Putamen (tissue), 1 donor: ENCODE measurements at places on chromosomes 4 and X.

DNA sequence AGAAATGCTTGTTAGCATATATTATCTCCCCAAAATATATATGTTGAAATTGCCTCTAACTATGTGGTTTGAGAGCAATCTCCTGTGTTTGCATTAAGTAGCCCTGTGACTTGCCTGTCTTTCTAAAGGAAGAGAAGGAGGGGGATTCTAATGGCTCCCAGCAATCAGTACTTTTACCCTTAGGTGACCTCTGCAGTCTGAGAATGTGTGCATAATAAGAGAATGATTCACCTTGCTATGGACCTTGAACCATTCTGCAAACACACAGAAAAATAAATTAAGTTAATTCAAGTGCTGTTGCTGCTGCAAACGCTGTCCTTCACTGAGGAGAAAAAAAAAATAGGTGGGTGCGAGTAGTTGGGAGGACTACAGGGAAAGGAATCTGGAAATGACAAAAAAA, 322.2 kb downstream of the IQCM start:
- no peak for DNase-seq

GRCh38 chr4:168021666-168022065, 70.7 kb upstream of the ANXA10 start:
- no peak for DNase-seq

- no peak for DNase-seq
Measured at GRCh38 chrX:28311466-28311865, 275.8 kb upstream of the IL1RAPL1 start.

GRCh38 chrX:45001048-45001447, 128.1 kb downstream of the KDM6A start:
- no peak for DNase-seq

GRCh38 chr4:40850496-40850895, 100.7 kb downstream of the NSUN7 start:
- no peak for DNase-seq

DNA sequence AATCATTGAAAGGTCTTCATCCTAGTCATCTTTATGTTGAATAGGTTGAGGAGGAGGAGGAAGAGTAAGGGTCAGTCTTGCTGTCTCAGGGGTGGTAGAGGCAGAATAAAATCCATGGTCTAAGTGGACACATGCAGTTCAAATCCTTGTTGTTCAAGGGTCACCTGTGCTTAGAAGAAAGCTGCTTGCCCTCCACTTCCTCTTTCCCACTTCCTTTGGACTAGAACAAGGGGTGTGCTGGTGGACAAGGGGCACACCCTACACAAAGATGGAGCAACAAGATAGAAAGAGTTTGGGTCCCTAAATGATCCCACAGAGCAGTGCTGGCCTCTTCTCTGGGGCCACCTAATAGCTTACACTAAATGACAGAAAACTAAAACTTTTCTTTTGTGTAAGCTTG, 47.9 kb downstream of the HSD17B13 start:
- DNase-seq: no peak

- no peak for DNase-seq
Measured at GRCh38 chr4:102036016-102036415, 245.5 kb downstream of the BANK1 start.

DNA sequence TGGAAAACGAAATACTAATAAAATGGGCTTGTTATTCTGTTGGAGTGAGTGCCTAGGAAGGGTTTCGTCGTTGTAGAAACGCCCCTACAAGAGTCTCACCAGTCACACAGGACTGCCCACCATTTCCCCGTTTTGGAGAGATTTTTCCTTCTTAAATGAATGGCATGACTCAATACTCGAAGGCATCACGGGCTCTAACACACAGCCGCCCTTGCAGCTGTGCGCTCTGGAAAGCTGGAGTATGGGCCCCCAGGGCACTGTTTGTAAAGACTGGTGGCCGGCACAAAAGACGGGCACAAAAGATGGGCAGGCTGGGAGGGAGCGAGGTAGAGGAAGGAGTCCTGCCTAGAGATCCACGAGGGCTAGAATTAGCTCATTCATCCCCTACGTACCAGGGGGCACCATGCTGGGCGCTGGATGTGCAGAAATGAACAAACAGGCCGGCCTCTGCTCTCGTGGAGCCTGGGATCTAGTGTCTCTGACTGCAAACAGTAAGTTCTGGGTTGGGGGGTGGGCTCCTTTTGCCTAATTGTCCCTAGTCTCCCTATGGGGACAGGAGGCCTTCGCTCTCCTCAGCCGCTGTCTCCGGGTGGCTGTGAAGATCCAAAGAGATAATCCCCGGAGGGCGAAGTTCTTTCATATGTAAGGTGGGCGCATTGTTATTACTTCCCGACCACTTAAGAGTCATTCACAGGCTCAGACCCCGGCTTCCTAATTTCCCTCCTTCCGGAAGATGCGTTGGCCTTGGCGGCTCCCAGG, 1.0 kb upstream of the SFRP2 start:
- DNase-seq: no peak

- DNase-seq: no peak
Measured at GRCh38 chrX:19673375-19674040, 158.2 kb upstream of the MAP3K15 start.

GRCh38 chr4:83075311-83076095, 39.0 kb downstream of the PLAC8 start:
- DNase-seq: no peak

- DNase-seq: no peak
Measured at GRCh38 chrX:109632906-109633504, 8.0 kb upstream of the KCNE5 start.

DNA sequence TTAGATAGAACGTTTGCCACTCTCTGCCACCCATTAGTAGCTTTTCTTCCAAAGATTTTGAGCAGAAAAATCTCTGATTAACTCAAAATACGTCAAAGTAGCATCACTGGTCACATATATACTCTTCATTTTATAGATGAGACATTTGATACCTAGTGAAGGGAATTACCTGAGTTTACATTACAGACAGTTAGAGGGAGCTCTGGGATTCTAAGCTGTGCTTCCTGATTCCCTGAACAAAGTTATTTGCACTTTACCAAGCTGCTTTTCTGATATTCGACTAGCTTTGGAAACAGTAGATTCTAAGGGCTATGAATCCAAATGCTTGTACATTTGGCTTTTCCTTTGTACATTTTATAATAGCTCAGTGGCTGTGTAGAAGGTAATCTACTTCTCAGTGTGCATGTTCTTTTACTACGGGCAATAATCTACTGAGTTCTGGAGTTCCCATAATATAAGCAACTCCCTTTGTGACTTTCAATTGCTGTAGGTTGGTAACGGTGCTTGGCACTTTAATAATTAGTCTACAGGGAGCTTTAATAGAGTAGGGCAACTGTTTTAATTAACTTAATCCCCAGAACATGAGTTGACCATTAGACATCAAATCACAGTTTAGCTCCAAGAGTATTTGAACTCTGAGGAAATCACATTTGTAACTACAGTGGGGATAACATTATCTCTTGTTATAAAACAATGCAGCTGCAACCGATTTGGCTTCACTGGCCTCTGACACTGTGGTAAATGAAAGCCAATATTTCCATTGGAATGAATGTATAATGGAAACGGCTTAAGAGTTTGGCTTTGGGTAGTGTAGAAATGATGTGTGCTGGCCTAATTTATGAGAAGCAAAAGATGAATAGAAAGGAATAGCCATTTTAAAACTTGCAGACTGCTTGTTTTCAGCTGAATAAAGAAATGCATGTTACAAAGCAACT, 1602.4 kb downstream of the STIM2 start:
- DNase-seq: no peak

- DNase-seq: no peak
Measured at GRCh38 chrX:136210243-136210642, 41.0 kb downstream of the MAP7D3 start.

- no peak for DNase-seq
Measured at GRCh38 chrX:21490341-21490740, 116.1 kb downstream of the CNKSR2 start.

GRCh38 chrX:154091678-154092077, 5.8 kb downstream of the MECP2 start:
- no peak for DNase-seq

DNA sequence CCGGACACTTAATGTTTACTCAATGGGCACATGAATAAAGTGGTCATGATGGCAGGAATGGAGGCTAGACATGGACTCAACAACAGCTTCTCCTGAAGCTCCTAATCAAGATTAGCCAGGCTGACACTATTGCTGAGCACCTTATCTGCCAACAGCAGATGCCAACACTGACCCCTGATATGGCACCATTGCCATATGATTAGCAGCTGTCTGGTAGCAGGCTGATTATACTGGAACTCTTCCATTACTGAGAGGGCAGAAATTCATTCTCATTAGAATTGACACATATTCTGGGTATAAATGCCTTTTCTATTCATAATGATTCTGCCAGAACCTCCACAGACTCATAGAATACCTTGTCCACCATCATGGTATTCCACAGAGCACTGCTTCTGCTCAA, 18.4 kb upstream of the AFF1 start:
- no peak for DNase-seq

DNA sequence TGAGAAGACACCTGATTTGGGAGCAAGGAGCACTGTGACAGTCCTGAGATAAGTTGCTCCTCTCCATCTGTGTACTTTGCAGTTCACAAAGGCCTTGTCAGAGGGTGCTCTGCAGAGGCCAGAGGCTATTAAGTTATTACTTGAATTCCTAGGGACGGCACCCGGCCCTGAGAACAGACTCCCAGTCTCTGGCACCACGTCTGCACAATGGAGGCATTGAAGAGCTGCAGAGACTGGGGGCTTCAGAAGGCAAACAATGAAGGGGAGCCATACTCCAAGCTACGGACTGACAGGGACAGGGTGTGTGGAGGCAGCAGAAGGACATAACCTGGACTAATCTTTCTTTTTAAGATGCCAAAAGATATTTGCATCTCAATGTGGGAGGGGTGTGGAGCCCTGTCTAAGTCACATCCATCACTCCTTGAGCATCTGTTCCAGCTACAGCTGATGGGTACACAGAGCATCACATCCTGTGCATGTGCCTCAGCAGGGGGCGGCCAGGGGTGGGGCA, 11.5 kb downstream of the RASGEF1B start:
- no peak for DNase-seq

DNA sequence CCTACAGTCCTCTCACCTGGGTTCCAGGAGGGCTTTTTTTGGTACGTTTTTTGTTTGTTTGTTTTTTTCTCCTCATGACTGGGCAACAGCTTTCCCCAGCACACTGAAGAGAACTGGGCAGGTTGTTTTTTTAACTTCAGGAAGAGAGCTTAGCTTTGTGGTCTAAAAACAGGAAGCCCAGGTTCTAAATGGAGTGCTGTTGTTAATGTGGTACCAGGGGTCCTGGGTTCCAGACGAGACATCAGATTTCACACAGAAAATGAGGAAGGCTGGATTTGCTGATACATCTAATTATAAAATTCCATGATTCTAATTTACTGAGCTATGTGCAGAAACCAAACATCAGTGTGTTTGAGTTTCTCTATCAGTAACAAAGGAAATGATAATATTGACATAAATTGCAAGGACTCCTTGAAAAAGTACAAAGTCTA, 4.2 kb downstream of the MYOZ2 start:
- DNase-seq: peak; percentile 26

DNA sequence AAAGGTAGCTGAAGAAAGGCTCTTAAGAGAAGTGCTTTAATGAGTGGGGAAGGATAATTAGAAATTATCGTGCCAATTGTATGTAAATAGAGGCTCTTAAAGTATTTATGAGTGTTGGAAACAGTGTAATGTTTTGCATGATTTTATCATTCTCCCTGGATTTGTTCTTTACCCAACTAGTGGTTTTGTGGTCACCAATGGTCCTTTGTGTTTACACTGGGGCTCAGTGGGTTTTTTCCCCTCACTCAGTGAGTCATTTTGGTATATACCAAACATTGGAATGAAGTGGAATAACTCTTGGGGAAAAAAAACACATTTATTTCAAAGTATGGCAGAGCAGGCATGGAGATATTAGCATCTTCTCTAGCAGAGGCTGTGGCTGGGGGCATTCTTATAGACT, 20.8 kb upstream of the LGI2 start:
- DNase-seq: no peak

DNA sequence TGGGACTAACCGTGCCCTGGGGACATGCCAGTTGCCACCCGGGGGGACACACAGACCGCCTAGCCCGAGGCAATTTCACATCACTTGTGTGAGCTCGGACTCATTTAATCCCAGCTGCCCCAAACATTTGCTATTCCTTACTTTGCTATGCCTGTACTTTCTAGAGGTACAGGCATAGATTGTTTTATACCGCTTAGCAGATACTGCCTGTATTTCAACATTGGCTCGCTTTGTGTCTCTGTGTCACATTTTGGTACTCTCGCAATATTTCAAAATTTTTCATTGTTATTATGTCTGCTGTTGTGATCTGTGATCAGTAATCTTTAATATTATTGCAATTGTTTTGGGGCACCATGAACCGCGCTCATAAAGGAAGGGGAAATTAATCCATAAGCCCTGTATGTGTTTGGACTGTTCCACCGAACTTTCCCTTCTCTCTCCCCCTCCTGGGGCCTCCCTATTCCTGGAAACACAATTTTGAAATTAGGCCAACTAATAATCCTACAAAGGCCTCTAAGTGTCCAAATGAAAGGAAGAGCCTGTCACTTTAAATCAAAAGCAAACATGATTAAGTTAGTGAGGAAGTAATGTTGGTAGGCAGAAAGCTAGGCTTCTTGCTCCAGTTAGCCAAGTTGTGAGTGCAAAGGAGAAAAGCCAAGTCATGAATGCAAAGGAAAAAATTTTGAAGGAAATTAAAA, 568 bp upstream of the CASP6 start:
- no peak for DNase-seq

- DNase-seq: no peak
Measured at GRCh38 chr4:142377342-142378091, 468.6 kb downstream of the INPP4B start.

DNA sequence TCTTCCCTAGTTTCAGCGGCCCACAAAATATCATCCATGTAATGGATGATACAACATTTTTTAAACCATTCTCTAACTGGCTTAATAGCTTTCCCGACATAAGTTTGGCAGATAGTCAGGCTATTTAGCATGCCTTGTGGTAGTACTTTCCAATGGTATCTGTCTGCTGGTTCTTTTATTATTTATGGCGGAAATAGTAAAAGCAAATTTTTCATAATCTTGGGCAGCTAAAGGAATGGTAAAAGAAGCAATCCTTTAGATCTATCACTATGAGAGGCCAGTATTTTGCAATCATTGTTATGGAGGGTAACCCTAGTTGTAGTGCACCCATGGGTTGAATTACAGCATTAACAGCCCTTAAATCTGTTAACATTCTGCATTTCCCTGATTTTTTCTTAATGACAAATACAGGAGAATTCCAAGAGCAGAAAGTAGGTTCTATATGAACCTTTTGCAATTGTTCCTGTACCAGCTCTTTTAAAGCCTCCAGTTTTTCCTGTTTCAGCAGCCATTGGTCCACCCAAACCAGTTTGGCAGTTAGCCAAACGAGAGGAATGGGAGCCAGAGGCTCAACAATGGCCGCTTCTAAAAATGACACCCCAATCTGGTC, 14.3 kb upstream of the HSD17B11 start:
- no peak for DNase-seq

- DNase-seq: no peak
Measured at GRCh38 chrX:118525174-118525730, 29.6 kb downstream of the DOCK11 start.

- DNase-seq: no peak
Measured at GRCh38 chr4:99633772-99634171, 23.9 kb downstream of the C4orf54 start.

- DNase-seq: no peak
Measured at GRCh38 chr4:76035141-76035540, 729 bp downstream of the CXCL11 start.

GRCh38 chr4:110417136-110417535, 58.8 kb upstream of the ENPEP start:
- DNase-seq: no peak
